GM12878 (cell line): ENCODE measurements at places on chromosomes 16 and 17.

- DNase-seq, result no peak
Observed at GRCh38 chr17:77174928-77175661, 34.3 kb downstream of the SEC14L1 start.

- no peak for DNase-seq
Observed at GRCh38 chr16:21620592-21620991, 21.2 kb downstream of the METTL9 start.

GRCh38 chr17:60087882-60088669 is 9.4 kb upstream of the HEATR6 start:
- no peak for DNase-seq

GRCh38 chr17:47760409-47761140 is 27.5 kb downstream of the TBX21 start:
- DNase-seq, result no peak

DNA sequence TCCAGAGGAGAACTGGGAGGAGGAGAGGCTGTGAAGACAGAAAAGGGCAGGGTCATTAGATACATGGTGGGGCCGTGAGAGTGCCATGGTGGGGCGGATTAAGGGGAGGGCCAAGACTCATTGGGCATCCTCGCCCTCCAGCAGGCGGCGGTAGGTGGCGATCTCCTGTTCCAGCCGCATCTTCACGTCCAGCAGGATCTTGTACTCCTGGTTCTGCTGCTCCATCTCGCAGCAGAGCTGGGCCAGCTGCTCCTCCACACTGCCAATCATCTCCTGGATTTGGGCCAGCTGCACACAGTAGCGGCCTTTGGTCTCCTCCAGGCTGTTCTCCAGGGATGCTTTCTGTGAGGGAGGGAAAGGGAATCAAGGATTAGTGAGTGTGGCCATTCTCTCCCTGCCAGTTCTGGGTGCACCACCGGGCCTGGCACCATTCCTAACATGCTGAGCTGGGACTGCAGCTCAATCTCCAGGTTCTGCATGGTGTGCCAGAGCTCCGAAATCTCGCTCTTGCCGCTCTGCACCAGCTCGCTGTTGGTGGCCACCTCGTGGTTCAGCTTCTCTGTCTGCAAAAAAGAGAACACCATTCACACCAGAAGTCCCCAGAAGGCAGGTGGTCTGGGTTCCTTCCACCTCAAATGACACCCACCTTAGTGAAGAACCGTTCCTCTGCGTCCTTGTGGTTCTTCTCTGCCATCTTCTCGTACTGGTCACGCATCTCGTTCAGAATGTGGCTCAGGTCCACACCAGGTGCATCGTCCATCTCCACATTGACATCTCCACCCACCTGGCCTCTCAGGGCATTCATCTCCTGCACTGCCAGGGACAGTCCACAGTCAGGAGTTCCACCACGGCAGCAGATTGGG is 129.0 kb downstream of the CCDC144A start:
- DNase-seq, result no peak

GRCh38 chr16:85028685-85029407 is 1.3 kb downstream of the KIAA0513 start:
- DNase-seq, result no peak

GRCh38 chr16:80459966-80460365 is 80.8 kb upstream of the DYNLRB2 start:
- no peak for DNase-seq

DNA sequence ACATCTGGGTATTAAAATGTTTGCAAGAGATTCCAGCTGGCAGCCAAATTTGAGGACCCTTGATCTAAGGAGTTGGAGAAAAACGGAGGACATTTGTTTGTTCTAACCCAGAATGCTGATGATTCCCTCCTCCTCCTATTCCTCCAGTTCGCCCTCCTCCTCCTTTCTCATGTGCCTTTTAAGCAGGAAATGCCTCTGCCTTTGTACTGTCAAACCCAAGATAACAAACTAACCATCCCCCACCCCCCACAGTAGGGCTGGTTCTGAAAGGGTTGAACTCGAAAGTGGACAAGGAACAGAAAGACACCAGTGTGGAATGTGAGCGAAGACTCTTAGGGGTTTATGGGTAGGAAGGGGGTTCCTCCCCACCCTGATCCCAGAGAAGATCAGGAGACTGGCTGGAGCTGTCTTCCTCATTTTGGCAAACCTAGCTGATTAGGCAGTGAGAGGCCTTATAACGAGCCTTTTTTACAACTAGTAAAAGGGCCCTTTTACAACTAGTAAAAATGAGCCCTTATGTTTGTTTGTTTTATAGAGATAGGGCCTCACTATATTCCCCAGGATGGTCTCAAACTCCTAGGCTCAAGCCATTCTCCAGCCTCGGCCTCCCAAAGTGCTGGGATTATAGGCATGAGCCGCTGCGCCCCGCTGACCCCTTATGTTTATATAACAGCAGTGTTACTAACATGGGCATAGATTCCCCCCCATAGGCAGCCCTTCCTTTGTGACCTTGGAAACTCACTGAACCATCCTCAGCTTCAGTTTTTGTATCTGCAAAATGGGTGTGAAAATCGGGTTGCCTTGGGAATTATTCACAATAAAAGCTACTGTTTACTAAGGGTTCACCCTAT is 975 bp downstream of the CHD9 start:
- no peak for DNase-seq

GRCh38 chr17:49997301-49997650 is 2.3 kb upstream of the DLX3 start:
- DNase-seq, result no peak

- no peak for DNase-seq
Observed at GRCh38 chr16:12170103-12171040, 193.8 kb downstream of the SNX29 start.

DNA sequence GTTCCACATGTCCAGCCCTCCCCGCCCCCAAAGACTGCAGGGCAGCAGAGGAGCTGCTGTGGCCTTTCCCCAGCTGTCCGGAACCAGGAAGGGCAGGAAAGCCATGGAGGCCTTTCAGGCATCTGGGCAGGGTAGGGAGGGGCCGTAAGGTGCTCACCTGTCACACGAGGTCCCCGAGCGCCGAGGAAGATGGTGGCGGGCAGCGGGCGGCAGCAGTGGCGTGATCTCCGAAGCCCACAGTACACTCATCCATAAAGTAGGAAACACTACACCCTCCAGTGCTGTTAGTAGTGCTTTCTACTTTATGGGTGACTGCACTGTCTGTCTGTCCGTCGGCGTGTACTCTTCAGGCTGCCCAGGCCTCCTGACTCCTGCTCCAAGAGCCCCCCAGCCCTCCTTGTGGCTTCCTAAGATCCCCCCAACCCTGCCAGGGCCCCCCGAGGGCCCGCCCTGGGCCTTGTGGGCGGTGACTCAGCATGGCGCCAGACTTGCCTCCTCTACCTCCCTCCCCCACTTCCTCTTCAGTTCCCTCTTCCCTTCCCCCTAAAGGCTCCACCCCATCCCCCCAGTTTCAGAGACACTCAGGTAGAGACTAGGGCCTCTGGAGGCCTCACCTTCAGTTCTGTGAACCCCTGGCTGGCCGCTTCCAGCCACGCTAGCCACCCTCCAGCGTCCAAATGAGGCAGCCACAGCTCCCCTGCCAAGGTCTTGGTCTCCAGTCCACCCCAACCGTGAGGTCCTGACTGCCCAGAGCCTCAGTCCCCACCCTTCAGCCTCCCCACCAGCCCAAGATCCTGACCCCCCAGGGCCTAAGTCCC is 2.6 kb upstream of the TSPOAP1 start:
- DNase-seq, result no peak

DNA sequence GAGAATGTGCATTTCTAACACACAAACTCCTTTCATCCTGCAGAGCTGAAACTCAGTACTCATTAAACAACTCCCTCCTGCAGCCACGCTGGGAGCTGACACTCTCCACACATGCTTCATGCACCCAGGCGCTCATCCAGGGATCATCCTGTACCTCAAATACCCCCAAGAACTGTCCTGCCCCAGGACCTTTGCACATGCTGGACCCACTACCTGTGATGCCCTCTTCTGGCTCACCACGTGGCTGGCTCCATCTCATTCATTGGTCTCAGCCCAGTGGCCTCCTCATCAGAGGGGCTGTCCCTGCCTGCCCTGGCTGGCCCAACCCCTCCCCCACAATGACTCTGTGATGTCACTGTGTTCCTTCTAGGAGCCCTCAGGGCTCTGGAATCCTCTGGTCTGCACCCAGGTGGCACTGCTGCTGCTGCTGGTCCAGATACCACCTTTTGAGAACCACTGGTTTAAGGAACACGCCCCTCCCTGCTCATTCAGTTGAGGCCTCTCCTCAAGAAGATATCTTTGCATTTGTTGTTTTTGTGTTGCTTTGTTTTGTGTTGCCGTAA is 160.9 kb upstream of the FOXF1 start:
- DNase-seq, result no peak

- no peak for DNase-seq
Observed at GRCh38 chr16:86768228-86768791, 190.0 kb downstream of the FOXL1 start.

DNA sequence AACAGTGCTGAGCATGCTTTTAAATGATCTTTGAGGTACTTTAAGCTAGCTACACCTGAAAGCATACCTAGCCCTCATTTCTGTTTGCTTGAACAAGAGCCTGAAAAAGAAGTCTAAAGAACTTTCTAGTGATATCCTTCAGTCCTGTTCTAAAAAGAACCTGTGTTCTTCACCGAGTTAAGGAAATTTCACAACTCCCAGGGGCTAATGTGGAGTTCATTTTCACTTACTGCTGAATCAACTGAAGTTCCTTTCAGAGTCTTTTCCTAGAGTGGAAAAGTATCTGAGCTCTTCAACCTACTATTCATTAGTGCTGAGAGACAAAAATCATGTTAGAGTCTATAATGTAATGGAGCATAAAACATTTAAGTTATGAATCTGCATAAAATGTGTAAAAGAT is 66.9 kb downstream of the CHD9 start:
- DNase-seq, result no peak

DNA sequence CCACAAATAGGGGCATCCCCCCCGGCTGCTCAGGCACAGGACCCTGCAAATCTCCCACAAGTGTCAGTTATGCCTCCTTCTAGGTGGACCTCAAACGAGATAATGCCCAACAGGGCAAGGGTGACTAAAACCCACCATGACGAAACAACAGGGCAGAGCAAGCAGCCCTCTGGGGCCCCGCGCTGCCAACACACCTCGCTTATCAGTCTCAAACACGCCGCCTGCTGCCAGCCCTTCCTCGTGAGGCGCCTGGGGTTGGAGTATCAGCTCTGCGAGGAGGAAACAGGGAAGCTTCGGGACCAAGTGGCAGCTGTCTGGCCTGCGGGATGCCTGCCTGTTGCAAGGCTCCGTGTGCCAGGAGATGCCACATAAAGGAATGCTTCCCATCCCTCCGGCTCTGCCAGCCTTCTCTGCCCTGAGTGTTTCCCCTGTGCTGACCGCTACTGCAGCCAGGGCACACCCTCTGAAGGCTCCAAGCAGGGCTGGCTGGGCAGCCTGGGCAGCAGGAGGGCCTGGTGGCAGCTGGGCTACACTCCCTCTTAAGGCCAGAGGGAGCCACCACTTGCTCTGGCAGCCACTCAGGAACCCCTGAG is 2.5 kb downstream of the SMIM5 start:
- no peak for DNase-seq

- no peak for DNase-seq
Observed at GRCh38 chr16:3730161-3731125, 13.1 kb upstream of the TRAP1 start.

GRCh38 chr16:66649636-66650205 is 45.2 kb downstream of the CMTM3 start:
- no peak for DNase-seq

GRCh38 chr16:25959221-25959620 is 267.5 kb downstream of the HS3ST4 start:
- no peak for DNase-seq

DNA sequence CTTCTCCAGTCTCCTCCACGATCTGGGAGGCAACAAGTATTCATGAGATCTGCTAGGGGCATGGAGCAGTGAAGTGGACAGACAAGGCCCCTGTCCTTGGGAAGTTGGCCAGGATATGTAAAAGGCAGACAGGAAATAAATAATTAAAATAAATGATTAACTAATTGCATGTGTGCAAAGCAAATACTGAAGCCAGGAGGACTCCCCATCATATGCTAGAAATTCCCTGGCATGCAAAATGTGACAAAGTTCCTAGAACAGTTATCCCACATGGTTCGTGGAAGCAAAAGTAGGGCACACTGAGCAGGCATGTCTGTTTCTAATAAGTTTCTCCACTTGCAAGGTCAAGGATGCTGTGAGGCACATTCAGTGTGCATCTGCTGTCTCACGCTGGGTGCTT is 86.8 kb downstream of the CDYL2 start:
- no peak for DNase-seq

DNA sequence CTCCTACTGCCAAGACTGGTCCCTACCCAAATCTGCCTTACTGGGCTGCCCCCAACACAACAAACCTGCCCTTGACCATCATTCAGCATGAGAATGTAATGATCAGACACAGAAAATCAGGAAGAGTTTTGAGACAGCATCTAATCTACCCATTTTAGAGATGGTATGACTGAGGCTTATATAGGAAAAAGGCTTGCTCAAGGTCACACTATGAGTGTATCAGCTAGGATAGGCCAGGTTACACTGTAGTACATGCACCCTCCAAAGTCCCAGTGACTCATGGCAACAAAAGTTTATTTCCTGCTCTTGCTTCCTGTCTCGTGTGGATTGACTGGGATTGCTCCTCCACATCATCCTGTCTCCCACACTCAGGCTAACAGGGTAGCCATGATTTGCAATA is 27.9 kb downstream of the NLRC5 start:
- no peak for DNase-seq

DNA sequence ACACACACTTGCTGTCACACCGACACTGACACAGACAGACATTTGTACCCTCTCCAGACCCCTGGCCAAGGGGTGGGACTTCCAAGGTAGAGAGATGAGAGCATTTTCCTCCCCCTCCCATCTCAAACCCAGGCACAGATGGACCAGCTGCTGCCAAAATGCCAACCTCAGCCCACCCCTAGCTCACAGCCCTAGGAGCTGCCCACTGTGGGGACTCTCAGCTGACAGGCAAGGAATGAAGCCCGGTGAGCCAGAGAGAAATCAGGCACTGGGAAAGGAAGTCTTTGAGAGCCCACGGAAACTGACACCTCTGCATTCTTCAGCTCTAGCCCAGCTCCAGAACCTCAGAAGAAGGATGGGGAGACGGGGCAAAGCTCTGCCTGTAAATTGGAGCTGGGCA is 2.8 kb downstream of the ETV4 start:
- no peak for DNase-seq

GRCh38 chr16:8644211-8645140 is 23.0 kb downstream of the METTL22 start:
- no peak for DNase-seq

DNA sequence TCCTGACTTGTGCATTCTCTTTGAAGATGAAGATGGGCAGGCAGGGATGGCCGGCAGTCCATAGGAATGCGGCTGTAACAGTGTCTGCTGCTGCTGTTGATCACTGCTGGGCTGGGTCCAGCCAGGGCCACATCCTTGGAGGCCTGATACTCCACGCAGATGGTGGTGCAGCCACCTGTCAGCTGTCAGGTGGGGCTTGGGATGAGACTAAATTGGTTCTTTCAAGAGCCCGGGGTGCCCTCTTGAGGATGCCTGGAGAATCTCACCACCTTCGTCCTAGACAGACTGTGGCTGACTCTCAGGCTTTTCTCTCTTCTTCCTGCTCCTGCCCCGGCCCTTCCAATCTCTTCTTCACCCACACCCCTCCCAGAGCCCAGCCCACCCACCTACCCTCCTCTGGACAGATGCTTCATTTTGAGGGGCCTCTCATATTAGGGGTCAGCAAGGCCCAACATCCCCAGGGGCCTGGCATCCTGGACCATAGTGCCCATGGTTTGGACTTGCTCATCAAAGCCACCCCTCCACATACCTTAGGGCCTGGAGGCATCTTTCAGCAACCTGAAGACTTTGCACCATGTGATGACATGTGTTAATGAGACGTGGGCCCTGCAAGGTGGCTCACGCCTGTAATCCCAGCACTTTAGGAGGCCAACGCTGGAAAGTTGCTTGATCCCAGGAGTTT is 19.1 kb downstream of the OSBPL7 start:
- DNase-seq, result no peak

GRCh38 chr17:76843703-76844484 is 24.3 kb upstream of the MGAT5B start:
- DNase-seq, result no peak
